ENCODE measurements at places on chromosomes 3 and 15.

- no peak overlapping the region for H3K27ac ChIP-seq
- H3K4me1 ChIP-seq, result no peaks in the 10 kb centered on the region
- no peak for DNase-seq
- H3K36me3 ChIP-seq, result no peaks in the 10 kb centered on the region
- H3K27me3 ChIP-seq, result peaks cover 4% of the 10 kb centered on the region
- H3K4me3 ChIP-seq, result no peak overlapping the region
Measured at GRCh38 chr3:179871782-179872181, 165.0 kb downstream of the PEX5L start.

DNA sequence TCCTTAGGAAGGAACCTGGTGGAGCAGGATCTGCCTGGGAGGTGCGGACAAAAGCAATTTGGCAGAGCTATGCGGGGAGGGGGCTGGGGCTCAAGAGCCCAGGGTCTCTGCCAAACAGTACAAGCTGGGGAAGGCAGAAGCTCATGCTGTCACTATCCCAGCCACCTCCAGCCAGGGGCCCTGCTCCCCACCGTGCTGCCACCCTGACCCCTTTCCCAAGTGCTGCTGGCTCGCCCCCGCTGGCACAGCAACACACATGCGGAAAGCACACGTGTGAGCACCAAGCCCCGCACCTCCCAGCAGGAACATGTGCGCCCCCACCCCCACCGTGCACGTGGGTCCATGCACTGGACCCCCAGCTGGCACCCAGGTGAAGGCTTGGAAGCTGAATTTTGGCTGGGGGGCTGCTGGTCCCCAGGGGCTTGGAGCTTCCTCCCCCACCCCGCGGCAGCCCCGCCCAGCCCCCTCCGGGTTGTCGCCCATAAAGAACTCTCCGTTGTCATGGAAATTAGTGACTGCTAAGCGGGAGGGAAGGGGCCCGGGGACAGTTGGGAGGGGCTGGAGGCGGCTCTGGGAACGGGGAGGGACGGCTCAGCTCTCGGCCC is 742 bp downstream of the CAMKV start:
- H3K27ac ChIP-seq, result no peak overlapping the region
- H3K27me3 ChIP-seq, result peaks cover 43% of the 10 kb centered on the region
- H3K36me3 ChIP-seq, result no peaks in the 10 kb centered on the region
- no peak overlapping the region for H3K4me3 ChIP-seq
- H3K4me1 ChIP-seq, result no peaks in the 10 kb centered on the region

GRCh38 chr15:41790169-41790568 is 15.9 kb downstream of the MAPKBP1 start:
- DNase-seq, result no peak
- no peak overlapping the region for H3K4me3 ChIP-seq
- H3K27ac ChIP-seq, result no peak overlapping the region

GRCh38 chr3:112759681-112760080 is 87.0 kb downstream of the CD200R1L start:
- H3K27ac ChIP-seq, result no peak overlapping the region
- H3K4me3 ChIP-seq, result no peak overlapping the region
- H3K27me3 ChIP-seq, result no peaks in the 10 kb centered on the region
- no peak for DNase-seq
- peaks cover 1% of the 10 kb centered on the region for H3K4me1 ChIP-seq
- peaks cover 4% of the 10 kb centered on the region for H3K36me3 ChIP-seq

- no peak overlapping the region for H3K4me3 ChIP-seq
- no peaks in the 10 kb centered on the region for H3K36me3 ChIP-seq
- H3K4me1 ChIP-seq, result no peaks in the 10 kb centered on the region
Measured at GRCh38 chr15:59887211-59887610, 116.9 kb upstream of the FOXB1 start.

DNA sequence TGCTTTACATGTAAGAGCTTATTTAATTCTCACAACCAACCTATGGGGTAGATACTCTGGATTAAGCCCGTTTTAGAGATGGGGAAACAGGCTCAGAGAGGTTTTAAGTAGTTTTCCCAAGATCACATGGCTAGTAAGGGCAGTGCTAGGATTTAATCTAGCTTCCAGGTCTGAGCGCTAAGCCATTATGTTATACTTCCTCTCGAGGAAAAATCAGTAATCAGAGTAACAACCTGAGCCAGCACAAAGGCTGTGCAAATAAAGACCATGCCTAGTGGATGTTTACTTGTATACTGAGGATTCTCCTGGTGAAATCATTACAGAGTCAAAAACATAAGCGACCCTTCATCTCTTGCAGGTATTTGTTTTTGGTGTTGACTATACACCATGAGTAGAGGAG is 9.0 kb downstream of the FSTL1 start:
- no peak for DNase-seq
- H3K4me1 ChIP-seq, result no peaks in the 10 kb centered on the region
- H3K27me3 ChIP-seq, result peaks cover 11% of the 10 kb centered on the region
- H3K27ac ChIP-seq, result no peak overlapping the region

DNA sequence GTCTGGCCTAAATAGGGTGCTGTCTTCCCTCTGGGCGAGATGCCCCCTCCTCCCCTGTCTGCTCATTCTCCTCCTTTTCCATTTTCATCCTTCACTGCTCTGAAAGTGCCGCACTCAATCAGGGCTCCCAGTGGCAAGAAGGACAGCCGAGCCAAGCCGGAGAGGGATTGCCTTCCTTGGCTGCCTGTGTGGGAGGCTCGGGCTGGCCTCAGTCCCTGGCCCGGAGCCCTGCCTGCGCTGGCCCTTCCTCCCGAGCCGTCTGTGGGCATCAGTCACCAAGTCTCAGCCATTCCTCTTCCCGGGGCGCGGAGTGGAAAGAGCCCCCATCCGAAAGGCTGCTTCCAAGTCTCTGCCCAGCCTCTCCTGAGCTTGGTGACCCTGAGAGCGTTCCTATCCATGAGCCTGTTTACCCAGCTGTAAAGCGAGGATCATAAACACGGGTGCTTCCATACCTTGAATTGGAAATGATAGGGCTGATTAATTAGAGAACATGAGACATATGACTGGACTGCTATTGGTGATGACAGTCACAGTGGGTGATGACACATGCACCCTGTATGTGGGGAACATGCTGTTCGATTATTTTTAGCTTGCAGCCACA is 59.1 kb upstream of the TLE3 start:
- no peak overlapping the region for H3K27ac ChIP-seq
- peaks cover 11% of the 10 kb centered on the region for H3K27me3 ChIP-seq
- no peaks in the 10 kb centered on the region for H3K4me1 ChIP-seq
- no peak overlapping the region for H3K4me3 ChIP-seq

GRCh38 chr3:176953106-176954060 is 243.9 kb downstream of the TBL1XR1 start:
- peaks cover 3% of the 10 kb centered on the region for H3K27me3 ChIP-seq
- no peaks in the 10 kb centered on the region for H3K4me1 ChIP-seq
- H3K36me3 ChIP-seq, result no peaks in the 10 kb centered on the region
- no peak for DNase-seq
- H3K27ac ChIP-seq, result no peak overlapping the region
- H3K4me3 ChIP-seq, result no peak overlapping the region

GRCh38 chr15:52111517-52112202 is 915 bp downstream of the BCL2L10 start:
- peaks cover 7% of the 10 kb centered on the region for H3K4me1 ChIP-seq
- H3K27me3 ChIP-seq, result peaks cover 26% of the 10 kb centered on the region
- no peaks in the 10 kb centered on the region for H3K36me3 ChIP-seq
- no peak overlapping the region for H3K27ac ChIP-seq
- DNase-seq, result no peak

DNA sequence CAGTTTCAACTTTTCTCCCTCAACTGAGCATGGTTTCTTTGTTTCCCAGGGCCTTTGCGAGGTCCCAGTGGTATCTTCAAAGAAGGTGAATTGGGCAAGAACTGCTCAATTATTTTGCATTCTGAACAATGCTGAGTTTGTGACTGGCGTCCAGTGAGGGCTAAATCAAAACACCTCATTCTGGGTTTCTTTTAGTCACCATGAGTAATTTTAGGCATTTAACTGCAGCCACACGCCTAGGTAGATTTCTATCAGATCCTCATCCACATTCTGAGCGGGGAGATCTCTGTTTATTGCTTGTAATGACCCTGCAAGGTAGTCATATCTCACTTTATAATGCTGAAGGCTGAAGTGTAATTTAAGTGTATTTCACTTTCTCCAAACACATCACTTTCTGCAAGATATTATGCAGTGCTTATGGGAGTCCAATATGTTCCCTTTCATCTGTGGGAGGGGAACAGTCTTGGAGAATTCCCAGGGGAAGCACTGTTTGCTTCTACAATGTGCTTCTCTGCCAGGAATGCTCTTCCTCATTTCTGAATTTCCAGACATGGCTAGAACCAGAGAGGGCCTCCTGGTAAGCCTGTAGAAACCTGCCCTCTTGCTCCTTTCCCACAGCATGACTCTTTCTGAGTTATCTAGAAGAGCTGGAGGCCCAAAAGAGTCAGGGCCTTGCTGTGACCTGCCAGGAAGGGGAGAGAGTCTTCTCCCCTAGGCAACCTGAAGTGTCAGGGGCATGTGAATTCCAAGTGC is 91.7 kb downstream of the FRMD4B start:
- no peak overlapping the region for H3K27ac ChIP-seq
- H3K4me1 ChIP-seq, result peaks cover 5% of the 10 kb centered on the region
- no peaks in the 10 kb centered on the region for H3K36me3 ChIP-seq
- peaks cover 1% of the 10 kb centered on the region for H3K27me3 ChIP-seq

GRCh38 chr3:162597226-162597625 is 1100.6 kb downstream of the OTOL1 start:
- no peaks in the 10 kb centered on the region for H3K4me1 ChIP-seq
- DNase-seq, result no peak
- no peaks in the 10 kb centered on the region for H3K27me3 ChIP-seq
- no peak overlapping the region for H3K27ac ChIP-seq
- no peaks in the 10 kb centered on the region for H3K36me3 ChIP-seq
- H3K4me3 ChIP-seq, result no peak overlapping the region

DNA sequence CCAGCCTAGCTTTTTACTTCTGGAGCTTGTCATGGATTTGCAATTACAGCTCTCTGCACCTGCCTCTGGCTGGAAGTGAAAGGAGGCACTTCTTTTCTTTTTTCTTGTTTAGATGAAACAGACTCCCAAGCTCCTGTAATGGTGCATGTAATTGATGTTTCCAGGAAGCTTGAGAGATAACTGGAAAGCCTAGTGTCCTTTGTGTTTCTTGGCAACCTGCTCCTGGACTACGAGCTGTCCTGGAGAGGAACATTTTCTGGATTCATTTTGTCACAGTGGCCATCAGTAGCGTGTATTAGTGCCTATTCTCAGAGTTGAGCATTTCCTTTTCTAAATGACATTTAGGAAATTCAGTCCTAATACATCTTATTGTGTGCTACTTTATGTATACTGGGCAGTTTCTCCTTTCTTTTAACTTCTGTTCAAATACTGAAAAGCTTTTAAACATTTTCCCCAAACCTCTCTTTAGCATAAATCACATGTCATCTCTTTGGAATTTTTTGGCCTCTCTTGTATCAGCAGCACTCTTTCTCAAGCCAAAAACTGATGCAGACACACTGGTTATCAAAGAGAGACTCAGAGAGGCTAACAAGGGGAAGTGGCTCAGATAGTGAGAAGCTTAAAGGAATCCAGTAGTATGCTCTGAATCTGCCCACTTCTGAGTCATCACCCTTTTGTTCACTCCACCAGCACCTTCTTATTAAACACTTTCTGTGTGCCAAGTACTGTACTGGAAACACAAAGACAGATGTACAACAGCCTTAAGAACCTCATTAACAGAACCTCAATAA is 62.6 kb upstream of the SLC2A2 start:
- H3K27ac ChIP-seq, result no peak overlapping the region
- H3K4me1 ChIP-seq, result peaks cover 6% of the 10 kb centered on the region
- H3K27me3 ChIP-seq, result no peaks in the 10 kb centered on the region
- DNase-seq, result no peak

GRCh38 chr3:28947061-28947460 is 333.8 kb upstream of the RBMS3 start:
- no peaks in the 10 kb centered on the region for H3K4me1 ChIP-seq
- DNase-seq, result no peak
- no peak overlapping the region for H3K4me3 ChIP-seq
